ENCODE measurements at places on chromosomes 7 and 10.

GRCh38 chr7:156592155-156592884 lies 48.3 kb upstream of the RNF32 start:
- DNase-seq: no peak

DNA sequence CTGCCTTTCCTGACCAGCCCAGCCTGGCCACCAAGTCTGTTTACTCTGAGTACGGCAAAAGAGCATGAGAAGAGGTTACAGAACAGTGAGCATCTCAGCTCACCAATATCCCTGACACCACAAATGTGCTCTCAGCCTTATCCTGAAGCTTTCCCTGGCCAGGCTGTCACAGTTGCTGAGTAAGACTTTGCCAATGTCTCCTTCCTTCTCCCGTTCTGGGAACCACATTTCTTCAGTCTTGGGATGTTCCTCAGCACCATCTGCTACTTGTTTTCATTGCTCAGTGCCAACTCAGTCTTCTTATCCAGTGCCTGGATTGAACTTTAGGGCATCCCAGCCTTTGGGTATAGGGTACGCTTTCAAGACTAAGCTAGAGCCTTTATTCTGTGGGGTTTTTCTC lies 7.1 kb upstream of the KCNIP2 start:
- DNase-seq: no peak

GRCh38 chr7:32393861-32394260 lies 96.3 kb downstream of the LSM5 start:
- DNase-seq: no peak

GRCh38 chr7:34133356-34133982 lies 228.1 kb downstream of the BMPER start:
- DNase-seq: no peak

GRCh38 chr7:117835016-117835664 lies 38.1 kb downstream of the CTTNBP2 start:
- no peak for DNase-seq

- no peak for DNase-seq
Measured at GRCh38 chr7:136698231-136698630, 170.2 kb upstream of the CHRM2 start.

- no peak for DNase-seq
Measured at GRCh38 chr7:1011297-1012003, 28.5 kb downstream of the CYP2W1 start.

DNA sequence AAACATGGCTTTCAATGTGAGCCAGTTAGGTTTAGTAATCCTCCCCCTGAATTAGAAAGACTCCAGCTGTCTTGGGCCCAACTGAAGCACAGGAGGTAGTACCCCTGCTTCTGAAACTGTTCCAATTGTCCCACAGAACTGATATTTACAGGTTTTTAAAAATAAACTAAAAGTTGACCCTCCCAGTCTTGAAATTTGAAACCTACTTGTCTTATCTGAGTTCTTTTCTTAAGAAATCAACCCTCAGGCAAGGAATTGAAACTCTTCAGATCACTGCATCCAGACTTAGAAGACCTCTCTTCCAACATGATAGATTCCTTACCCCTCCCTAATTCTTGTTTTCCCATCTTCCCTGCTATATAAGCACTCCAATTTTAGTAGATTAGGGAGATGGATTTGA lies 13.3 kb upstream of the ARHGAP21 start:
- no peak for DNase-seq

DNA sequence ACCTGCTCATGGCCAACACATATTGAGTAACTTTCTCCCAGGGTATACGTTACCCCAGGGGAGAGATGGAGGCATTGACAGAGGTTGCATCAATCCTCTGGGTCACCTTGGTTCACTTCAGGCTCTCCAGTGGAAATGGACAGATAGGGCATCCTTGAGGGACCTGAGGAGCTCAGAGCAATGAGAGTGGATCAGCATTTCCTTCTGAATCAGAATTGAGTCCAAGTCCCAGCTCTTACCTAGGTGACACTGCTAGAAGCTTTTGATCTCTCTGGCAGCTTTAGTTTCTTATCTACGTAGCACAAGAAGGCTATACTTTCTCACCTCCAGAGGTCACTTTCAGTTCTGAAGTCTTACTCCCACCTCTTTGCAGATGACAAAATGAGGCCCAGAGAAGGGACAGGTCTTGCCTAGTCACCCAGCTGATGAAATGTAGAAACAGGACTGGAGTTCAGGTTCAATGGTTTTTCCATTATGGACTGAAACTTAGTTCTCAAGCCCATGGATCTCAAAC lies 35.2 kb downstream of the PANK1 start:
- DNase-seq: no peak

DNA sequence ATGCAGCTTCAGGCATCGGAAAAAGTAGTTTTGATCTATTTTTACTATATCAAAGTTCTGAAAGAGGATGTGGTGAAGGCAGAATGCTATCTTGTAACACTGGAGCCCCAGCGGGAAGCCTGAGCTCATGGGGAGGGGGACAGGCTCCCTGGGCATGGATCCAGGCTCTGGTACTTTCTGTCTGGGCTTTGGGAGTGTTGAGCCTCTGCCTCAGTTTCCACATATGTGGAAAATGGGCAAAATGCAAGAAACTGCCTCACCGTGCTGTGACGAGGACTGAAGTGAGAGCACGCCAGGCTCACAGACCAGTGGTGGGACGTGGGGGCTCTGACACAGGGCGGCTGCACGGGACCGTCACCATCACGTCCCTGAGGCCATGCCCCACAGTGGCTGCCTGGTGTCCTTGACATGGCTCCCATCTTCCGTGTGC lies 182.9 kb upstream of the SHH start:
- DNase-seq: no peak

GRCh38 chr7:139915268-139915863 lies 86.3 kb downstream of the TBXAS1 start:
- no peak for DNase-seq

GRCh38 chr10:19832699-19833098 lies 16.5 kb downstream of the PLXDC2 start:
- no peak for DNase-seq

- DNase-seq: no peak
Measured at GRCh38 chr7:78284945-78285344, 486.4 kb downstream of the PHTF2 start.

GRCh38 chr10:111102359-111102837 lies 25.6 kb downstream of the ADRA2A start:
- peak; percentile 24 for DNase-seq

DNA sequence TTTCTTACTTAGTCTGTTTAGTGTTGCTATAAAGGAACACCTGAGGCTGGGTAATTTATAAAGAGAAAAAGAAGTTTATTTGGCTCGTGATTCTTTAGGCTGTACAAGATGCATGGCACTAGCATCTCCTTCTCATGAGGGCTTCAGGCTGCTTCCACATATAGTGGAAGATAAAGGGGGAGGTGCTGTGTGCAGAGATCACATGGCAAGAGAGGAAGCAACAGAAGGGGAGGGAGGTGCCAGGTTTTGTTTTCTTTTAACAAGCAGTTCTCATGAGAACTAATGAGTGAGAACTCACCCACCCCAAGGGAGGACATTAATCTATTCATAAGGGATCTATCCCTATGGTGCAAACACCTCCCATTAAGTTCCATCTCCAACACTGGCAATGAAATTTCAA lies 17.3 kb downstream of the CYP2E1 start:
- no peak for DNase-seq

- DNase-seq: no peak
Measured at GRCh38 chr10:79409038-79409725, 36.2 kb downstream of the ZCCHC24 start.

DNA sequence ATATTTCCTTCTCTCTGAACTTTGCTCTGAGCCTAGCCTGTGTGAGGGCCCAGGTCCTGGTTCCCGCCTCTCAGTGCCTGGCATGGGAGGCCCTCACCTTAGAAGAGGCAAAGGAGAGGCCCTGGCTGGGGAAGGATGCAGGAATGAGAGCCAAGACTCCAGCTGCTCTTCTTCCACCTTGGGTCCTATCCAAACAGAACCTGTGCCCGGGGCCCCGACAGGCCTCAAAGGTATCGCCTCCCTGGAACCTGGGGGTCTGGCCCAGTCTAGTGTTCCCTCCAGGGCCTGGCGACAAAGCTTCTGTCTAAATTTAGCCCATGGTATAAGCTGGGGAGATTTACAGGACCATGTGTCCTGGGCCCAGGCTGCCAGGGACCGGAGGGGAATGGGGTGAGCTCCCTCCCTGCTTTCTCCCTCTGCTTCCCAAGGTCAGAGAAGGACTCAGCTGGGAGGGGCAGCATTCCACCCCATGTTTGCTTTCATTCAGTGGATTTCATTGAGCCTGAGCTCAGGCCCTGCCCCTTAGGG lies 12.0 kb upstream of the CRHR2 start:
- DNase-seq: no peak

- no peak for DNase-seq
Measured at GRCh38 chr7:26787701-26788100, 76.7 kb downstream of the SKAP2 start.

DNA sequence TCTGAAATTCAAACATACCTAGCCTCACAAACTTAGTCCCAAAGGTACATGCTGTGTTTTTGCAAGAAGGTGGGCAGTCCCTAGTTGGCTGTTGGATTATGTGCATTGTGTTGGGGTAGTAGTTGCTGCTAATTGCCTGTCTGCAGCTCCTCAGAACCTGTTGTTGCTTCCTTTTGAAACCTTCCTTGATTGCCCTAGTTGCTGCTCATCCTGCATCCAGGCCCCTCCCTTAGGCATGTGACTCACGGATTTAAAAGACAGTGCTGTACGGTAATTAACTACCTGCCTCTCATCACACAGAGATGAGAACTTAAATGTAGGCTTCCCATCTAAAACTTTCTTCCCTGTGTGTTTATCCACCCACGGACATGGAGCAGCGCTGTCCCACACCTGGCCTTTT lies 67.7 kb downstream of the BMPR1A start:
- no peak for DNase-seq

GRCh38 chr7:80070391-80070790 lies 64.2 kb upstream of the GNAI1 start:
- DNase-seq: no peak

DNA sequence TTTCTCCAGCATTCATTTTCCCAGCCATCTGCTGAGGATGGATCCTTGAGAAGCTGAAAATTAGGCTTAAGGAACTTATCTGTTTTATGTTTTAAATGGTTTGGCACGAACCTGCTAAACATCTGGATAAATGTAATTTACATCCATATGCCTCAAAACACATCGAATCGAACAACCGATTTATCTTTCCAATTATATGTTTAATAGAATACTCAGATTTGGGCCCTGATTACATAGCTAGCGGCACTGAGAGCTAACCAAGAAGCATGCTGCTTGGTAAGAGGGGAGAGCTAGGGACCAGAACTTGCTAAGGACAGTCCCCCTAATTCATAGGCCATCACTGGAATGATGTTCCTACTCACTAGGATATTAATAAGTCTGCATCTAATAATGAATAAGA lies 144.4 kb downstream of the BUB3 start:
- no peak for DNase-seq

- peak; percentile 8 for DNase-seq
Measured at GRCh38 chr7:75691793-75692543, 46.8 kb downstream of the HIP1 start.

DNA sequence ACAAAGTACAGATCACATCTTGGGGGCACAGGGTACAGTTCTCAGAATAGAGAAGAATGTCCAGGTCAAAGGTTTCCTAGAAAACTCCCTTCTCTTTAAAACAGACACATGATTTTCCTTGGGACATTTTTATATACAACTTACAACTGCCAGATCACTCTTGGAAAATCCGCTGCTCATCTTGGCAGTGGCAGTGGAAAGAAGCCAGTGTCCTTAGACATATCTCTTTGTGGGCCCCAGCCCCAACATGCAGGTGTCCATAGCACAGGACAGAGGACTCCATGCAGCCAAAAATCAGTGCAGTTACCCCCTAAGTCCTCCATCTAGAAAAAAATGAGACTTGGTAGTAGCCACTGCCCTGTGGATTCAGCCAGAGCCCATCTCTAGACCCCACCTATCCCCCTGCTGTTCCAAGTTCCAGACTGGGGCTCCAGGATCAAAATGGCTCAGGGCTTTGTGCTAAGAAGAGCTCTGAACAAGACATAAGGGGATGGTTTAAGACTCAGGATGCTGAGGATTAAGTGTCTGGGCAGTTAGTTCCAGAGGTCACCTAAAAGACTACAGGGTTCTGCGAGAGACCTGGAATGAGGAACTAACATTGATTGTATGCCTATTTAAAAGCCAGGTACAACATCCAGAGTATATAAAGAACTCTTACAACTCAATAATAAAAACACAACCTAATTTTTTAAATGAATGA lies 34.4 kb downstream of the HIPK2 start:
- DNase-seq: no peak

GRCh38 chr7:134932707-134933370 lies 53.5 kb upstream of the AGBL3 start:
- no peak for DNase-seq

DNA sequence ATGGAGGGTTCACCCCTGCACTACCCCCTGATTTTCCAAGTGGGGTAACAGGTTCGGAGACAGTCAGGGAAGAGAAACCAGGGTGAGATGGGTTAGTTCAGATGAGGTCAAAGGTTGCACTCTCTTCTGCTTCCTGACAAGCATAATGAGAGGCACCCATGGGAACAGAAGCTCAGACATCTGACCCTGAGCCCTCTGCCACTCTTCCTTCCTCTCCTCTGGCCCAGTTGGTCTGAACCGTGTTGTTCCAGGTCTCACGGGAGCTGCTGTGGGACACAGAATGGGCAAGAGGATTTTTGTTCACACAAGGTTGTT lies 38.4 kb downstream of the DNAJB12 start:
- no peak for DNase-seq

- DNase-seq: no peak
Measured at GRCh38 chr7:1987591-1988532, 244.9 kb downstream of the MAD1L1 start.

- no peak for DNase-seq
Measured at GRCh38 chr10:78952030-78952429, 116.7 kb upstream of the ZMIZ1 start.

DNA sequence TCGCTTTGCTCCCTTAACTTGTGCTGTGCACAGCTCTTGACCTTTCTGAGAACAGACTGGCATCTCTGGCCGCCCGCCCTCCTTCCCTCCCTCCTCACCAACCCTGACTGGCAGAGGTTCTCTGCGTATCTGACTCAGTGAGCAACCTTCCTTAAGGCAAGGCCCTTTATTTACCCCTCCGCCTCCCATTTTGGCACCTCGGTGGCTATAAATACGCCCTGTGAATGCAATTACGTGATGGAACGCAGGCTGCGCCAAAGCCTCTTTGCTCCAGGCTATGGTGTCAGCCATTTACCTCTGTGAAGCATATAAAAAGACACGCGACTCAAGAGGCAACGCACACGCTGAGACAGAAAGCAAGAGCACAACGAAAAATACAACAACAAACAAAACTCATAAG lies 764.3 kb downstream of the SUGCT start:
- DNase-seq: no peak

GRCh38 chr7:66557214-66558200 lies 71.2 kb upstream of the KCTD7 start:
- peak; percentile 92 for DNase-seq

DNA sequence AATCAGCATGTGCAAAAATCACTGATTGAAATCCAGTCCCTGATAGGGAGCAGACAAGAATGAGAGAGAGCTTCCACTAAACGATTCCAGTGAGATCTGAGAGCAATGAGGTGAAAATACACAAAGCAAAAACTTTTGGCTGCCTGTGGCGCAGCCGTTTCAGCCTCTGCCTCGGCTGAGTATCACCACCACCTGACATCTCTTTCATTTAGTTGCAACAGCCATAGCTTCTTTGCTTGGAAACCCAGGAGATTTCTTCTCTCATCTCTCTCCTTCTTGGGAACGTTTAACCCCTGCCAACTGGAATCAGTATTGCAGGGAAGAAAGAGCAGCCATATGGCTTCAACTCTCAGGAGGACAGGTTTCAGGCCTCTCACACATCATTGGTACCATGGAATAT lies 237.3 kb upstream of the AGK start:
- DNase-seq: no peak

- DNase-seq: no peak
Measured at GRCh38 chr7:44486693-44487092, 3.8 kb downstream of the NUDCD3 start.

GRCh38 chr10:5480162-5480941 lies 19.0 kb downstream of the CALML5 start:
- DNase-seq: peak; percentile 39
